ENCODE measurements at places on chromosomes 5 and 9.

DNA sequence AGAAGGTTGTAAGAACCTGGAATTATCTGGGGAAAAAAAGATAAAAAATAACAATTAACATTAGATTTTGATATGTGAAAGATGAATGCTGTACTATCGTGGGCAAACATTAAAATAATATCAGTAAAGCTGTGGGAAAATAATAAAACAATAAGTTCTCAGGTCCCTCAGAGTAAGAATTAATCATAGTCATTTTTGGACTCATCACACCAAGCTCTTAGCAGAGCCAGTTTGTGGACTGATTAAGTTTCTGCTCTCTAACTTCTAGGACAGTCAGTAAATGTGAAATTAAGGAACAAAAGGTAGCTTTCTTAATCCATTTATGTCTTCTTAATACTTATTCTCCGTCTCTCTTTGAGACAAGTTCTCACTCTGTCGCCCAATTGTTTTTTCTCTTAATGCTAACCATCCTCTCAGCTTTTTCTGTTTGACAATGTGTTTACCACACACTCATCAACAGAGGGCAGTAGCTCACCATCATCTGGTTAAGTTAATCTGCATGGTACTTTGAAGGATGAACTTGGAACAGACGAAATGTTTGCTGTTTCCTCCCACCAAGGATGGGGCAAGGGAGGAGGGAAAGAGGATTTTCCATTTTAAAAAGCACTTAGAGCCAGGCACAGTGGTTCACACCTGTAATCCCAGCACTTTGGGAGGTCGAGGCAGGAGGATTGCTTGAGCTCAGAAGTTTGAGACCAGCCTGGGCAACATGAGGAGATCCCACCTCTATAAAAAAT is 5.3 kb upstream of the ACO1 start:
- peak; percentile 69 for DNase-seq

DNA sequence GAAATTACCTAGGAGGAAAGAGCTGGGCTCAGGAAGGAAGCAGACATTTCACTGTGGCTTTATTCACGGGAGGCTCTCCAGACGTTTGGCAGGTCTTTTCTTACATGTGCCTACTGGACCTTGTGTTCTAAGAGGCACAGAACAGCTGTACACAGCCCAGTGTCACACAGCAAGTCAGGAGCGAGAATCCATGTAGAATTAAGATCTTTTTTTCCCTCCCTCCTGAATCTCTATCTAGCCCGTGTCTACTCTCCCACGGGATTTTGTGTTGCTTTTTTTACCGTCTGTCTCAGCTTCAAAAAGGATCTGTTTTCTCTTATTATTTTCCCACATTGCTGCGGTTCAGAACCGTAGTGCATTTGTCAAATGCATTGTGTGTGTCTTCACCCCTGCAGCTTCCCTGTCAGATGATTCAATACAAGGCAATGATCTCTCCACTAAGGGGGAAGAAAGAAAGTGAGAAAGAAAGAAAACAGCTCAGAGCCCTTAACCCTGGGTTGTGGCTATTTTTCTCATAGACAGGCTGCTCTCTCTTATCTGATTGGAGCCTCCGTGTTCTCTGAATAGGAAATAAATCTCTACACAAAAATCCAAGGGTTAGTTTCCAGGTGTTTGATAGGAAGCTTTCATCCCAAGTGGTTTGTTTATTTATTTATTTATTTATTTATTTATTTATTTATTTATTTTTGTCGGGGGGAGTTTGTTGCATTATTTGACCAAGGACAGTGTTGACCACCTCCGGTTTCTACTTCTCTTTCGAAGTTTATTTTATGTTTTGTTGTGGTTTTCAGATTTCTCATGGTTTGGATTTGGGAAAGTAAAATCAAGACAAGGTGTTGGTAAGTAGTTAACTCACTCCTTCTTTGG is 191.0 kb downstream of the NTRK2 start:
- DNase-seq = no peak

GRCh38 chr5:143652108-143652700 is 159.8 kb upstream of the HMHB1 start:
- no peak for DNase-seq

DNA sequence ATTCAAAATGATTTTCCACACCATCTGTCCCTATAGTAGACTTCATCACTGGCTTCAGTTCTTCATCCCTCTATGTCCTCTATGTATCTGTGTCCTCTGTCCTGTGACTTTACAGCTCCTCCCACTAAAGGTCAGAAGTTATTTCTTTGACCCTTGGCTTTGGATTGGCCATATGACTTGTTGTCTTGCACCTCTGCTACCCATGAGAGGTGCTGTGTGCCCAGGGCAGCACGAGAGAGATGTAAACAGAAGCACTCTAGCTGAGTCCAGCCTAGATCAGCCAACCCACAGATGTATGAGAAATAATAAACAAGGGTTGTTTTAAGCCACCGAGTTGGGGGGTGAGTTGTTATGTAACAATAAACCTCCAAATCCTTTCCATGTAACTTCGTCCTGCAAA is 63.4 kb upstream of the ENTREP1 start:
- DNase-seq = no peak

GRCh38 chr5:37737326-37738056 is 102.3 kb downstream of the GDNF start:
- DNase-seq = no peak

DNA sequence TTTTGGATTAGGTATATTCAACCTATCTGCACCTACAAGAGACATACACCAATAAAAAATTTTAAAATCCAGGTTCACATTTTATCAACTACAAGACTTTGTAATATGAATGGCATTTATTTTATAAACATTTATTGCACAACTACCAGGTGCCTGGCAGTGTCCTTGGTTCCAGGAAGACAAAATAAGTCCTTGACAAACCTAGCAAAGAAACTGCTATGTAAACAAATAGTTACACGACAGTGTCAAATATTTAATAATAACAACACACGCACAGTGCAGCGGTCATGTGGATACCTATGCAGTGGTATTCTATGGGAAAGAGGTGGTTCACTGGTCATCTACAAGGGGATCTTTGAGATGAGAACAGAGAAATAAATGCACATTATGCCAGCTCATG is 120.7 kb downstream of the MYO10 start:
- DNase-seq = no peak

DNA sequence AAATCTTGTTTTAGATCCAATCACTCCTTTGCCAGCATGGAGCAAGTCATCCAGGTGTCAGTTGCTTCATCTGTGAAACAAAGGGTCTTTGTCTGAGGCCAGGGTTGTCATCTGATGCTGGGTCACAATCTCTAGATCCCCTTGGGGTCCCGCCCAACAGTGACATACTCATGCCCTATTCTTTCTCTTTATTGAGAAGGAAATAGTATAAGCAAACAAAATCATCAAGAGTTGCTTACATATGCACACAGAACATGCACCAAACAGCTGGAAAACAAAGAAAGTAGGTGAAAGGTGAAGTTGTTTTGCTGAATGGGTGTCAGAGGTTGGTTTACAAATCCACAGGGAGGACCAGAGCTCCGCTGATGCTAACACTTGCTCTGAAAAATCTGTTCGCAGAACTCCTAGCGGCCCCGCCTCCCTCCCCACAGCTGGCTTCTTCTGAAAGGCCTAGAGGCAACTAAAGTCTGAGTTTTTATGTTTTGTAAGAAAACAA is 106.1 kb upstream of the SLC44A1 start:
- no peak for DNase-seq

GRCh38 chr9:1222511-1222910 is 172.4 kb downstream of the DMRT2 start:
- DNase-seq = no peak

GRCh38 chr9:94181408-94182181 is 77.5 kb upstream of the ZNF169 start:
- no peak for DNase-seq

DNA sequence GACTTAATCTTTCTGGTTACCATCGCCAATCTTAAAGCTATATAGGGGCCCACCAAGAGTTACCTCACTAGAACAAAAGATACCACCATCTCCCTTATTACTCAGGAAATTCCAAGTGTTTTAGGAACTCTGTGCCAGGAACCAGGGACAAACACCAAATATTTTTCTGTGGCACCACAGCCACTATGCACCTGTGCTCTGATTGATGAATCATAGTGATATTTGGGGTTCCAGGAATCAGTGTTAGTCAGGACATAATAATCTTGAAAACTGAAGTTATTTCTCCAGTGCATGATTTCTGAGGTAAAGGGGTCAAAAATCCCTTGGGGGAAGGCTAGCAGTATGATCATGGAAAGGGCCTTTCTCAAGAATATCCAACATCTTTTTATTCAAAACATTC is 10.2 kb upstream of the TMED7 start:
- no peak for DNase-seq

- peak; percentile 57 for DNase-seq
Observed at GRCh38 chr9:136488247-136489214, 5.7 kb upstream of the SEC16A start.

DNA sequence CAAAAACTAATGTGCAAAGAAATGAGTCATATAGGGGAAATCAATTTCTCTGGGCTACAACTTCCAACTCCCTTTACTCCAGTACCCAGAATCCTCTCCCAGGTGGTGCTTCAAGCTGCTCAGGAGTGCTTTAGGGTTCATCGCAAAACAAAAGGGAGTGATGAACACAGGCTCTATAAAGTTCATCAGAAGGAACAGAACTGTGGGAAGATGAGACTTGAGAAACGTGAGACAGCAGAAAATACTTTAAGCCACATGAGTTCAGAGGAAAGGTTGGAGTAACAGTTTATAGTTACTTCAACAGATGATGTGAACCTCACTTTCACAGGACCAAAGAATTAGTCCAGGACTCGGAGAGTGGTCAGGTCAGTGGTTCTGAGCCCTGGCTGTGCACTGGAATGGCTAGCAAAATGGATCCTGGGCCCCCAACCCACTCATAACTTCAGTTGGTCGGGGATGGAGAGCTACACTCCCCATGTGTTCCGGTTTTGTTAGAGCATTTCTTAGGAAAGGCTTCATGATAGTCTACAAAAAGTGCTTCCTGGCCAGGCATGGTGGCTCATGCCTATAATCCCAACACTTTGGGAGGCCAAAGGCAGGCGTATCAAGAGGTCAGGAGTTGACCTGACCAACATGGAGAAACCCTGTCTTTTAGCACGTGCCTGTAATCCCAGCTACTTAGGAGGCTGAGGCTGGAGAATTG is 4.3 kb downstream of the RPL12 start:
- DNase-seq = no peak

DNA sequence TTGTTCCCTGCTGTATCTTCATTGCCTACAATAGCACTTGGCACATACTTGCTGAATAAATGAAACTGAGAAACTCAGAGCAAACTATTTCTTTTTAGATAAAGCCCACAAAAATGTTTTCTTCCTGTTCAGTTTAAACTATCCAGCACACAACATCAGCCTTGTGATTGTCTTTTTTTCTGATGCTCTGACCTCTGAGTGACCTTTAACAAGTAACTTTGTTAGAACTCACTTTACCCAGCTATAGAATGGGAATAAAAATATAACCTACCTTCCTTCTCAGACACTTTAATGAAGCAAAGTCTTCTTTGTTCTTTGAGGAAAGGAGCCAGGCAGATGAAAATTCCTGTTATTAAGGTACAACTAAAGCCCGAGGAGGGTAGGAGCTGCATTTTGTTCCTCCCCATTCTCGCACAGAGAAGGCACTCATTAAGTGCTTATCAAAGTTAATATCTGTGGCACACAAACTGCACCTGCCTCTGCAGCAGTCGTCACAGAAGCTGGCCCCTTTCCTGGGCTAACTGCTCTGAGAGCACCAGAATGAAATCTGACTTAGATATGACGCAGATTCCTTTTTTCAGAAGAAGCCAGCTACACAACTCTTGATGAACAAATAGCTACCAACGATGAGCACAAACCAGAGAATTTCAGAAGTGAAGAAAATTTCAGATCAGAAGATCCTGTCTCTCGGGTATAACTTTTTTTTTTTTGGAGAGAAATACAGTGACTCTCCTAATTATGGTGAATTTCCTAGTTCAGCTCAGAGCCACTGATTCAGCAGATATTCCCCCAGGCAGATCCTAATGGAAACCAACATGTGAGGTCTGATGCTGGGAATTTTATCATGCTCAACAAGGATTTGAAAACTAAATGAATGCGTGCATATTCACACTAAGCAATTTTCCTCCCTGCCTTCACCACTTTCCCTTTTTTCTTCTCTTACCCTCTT is 31.0 kb upstream of the NR3C1 start:
- DNase-seq = no peak

All from SW480 (cell line).